NCI-H187 treated with DMSO at 0.1 percent for 48 hours (cell line): ENCODE measurements at places on chromosomes 6 and 20.

DNA sequence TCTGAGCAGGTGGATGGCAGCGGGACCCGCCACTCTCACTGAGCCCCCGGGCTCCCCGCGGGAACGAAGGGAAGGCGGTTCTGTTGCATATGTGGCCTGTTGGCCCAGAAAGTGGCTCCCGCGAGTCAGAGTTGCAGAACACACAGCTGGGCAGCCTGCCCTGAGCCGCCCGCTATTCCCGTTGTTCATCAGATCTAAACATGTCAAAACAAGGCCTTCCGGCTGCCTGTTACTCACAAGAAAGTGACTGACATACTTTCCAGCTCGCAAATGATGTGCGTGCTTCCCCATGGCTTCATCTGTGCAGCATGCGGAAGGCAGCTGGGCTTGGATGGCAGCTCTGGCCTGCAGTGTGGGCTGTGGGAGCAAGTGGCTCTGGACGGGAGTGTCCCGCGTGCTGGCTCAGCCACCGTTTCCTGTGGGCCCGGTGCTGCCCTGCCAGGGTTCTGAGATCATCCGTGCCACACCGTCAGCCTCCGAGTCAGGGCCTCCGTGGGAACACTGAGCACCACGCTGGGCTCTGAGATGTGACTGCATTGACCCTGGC lies 227.3 kb downstream of the ERMARD start:
- DNase-seq = no peak

DNA sequence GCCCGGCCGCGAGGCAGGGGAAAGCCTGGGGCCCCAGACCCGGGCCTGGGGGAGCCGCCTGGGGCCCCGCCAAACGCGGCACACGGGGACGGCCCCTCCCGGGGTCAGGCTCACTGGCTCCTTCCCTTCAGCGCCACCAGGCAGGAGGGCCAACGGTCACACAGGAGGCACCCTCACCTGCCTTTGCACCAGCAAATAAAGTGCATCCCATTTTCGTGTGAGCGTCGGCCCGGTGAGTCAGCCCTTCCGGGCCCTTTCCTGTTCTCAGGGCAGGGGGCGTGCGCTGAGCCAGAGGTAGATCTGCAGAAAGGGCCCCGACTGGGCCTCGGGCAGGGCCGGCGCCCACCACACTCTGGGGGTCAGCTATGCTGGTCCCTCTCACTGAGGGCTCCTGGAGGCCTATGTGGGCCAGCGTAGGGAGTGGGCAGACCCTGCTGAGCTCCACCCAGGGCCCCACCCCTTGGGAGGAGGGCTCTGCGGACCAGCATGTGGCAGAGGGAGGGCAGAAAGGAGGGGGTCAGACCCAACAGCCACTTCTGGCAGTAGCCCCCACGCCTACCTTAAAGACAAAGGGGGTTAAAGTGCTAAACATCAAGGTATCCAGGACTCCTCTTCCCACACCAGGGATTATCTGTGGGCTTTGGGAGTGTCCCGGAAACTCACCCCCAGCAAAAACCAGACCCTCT lies 931 bp upstream of the UCKL1 start:
- peak; percentile 48 for DNase-seq

DNA sequence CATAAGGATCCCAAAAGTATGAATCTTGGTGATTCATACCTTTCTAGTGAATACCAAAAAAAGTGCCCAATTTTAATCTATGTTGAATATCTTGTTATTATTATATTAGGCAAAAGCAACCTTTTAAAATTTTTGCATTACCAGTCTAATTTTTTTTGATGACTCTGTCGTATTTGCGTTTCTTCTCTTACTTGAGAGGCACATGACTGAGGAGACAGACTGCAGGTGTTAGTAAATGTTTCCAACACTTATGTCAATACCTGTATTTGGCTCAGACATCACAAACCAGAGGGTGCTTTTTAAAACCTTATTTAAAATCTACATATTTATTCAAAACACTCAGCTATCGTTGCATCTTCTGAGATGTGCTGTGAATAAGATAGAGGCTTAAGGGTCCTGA lies 27.1 kb downstream of the ID4 start:
- no peak for DNase-seq

- DNase-seq = no peak
These were observed 30.4 kb downstream of the GPLD1 start for GRCh38 chr6:24458941-24459340.

- no peak for DNase-seq
These were observed 33.2 kb upstream of the TRAM2 start for GRCh38 chr6:52610011-52610410.

DNA sequence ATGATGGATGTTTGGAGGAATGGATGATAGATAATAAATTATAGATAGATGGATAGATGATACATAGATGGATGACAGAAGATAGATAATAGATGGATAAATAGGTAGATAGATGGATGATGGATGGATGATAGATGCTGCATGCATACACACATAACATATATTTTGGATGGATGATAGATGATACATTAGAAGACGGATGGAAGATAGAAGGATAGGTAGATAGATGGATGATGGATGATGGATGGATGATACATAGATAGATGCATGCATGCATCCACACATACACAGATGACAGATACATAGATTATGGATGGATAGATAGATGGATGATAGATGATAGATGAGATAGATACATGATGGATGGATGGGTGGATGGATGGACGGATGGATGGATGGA lies 387.8 kb downstream of the TAF4 start:
- no peak for DNase-seq

GRCh38 chr6:136491754-136492153 lies 58.5 kb downstream of the MAP7 start:
- no peak for DNase-seq

DNA sequence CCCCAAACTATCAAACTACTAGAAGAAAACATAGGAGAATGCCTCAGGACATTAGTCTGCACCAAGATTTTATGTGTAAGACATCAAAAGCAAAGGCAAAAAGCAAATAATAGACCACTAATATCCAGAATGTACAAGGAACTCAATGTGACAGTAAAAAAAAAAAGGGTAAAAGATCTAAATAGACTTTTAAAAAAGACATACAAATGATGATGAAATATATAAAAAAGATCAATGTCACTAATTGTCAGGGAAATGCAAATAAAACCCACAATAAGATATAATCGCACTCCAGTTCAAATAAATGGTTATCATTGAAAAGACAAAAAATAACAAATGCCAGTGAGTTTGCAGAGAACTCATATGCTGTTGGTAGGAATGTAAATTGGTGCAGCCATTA lies 118.3 kb upstream of the DUSP22 start:
- DNase-seq = no peak

DNA sequence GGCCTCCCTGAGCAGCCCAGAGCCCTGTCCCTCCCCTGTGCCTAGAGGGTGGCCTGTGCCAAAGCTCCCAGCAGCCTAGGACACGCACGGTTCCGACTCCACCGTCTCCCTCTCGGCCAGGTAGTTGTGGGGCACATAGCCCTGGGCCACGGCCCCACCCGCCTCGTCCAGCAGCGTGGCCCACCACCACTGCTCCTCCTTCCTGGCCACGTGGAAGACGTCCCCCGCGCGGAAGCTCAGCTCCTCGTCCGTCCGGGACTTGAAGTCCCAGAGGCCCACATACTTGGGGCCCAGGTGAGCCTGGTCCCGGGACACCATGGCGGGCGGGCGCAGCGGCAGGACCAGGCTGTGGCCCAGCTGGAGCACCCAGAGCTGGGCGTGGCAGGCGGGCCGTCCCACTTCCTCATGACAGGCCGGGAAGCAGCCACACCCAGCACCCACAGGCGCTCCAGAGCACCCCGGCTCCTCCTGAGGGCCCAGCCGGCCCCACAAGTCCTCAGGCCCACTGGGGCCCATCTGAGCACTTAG lies at the start of gene PTK6:
Gene PTK6, minus strand, starts transcription at position 380 of the 528 bp plus-strand sequence. Its CDS starts 62 bp downstream, at position 318.
- DNase-seq = no peak

DNA sequence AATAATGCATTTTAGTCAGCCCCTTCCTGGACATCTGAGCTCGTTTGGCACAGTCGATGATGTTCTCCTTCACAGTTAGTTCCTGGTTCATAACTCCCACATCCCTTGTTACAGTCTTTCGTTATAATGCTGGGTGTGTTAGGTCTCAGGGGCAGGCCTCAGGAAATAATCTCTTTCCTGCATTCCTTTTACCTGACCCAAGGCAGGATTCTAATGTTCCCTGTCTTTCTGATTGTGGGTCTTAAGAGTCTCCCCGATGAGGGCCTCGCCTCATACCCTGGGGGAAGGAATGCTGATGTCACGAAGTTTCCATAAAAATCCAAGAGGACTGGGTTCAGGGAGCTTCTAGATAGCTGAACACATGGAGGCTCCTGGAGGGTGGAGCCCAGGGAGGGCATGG lies 104.0 kb upstream of the CARMIL1 start:
- DNase-seq = no peak

DNA sequence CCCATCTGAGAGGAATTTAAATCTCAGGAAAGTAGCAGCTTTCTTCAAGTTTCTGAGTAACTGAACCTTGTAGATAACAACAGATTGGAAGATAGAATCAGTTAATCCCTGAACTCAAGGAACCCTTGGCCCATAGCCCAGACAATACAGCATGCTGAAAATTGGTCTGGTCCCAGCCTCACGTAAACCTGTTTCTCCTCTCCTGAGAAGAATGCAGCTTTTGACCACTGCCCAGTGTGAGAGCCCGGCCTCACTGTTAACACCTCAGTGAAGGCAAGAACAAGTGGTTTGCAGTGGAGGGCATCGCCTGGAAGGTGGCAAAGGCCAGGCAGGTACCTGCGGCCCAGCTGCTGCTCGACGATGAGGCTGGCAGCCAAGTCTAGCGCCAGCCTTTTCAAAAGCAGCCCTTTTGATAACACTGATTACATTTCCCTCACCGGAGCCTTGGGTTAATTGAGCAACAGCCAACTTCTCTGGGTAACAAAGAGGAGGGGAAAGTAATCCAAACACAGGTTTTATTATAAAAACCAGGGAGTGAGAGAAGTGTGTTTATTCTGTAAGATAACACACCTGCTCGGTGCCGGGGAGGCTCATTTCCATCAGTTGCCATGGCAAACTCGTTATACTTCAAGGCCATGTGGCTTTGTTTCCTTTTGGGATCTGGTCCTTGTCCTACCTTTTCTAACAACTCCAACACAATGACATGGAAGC lies 54.0 kb downstream of the TRAF3IP2 start:
- peak; percentile 97 for DNase-seq

- no peak for DNase-seq
These were observed 8.9 kb upstream of the ERVFRD-1 start for GRCh38 chr6:11120271-11121005.

GRCh38 chr20:24504331-24505285 lies 35.2 kb downstream of the SYNDIG1 start:
- DNase-seq = no peak

GRCh38 chr20:62420846-62421715 lies 6.3 kb downstream of the RBBP8NL start:
- DNase-seq = no peak

- no peak for DNase-seq
These were observed 20.1 kb upstream of the PTPRT start for GRCh38 chr20:43209831-43210230.
